ENCODE measurements at places on chromosomes 12 and 14.

DNA sequence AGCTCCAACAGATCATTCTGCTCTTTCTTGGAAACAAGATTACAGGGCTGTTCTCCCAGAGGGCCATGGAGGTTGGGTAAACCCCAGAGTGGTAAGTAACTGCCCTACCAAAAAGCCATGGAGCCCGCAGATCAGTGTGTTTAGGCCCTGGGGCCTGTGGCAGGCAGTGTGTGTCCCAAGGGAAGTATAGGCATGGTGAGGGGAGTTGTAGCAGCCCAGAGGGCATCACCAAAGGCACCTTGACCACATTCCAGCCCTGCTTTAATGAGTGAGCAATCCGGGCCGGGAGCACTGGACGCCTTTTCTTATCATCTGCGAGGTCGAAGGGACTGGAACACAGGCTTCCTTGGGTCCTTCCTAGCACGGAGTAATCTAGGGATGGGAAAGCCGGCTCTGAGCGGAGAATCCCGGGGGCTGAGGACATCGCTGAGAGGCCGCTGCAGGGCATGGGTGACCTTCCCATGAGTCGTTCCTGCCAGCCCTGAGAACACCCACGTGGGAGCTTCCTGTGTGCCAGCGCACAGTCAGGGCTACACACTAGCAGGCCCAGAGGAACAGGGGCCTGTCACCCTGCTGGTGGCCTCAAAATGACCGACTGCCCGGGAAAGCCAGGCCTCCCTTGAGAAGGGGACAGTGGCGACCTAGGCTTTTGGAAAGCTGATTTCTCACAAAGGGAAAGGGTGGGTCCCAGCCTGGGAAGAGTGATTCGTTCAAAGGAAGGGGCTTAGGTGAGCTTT is 91.3 kb downstream of the NINJ2 start:
- no peak for DNase-seq

- DNase-seq, result no peak
These were observed 9.6 kb upstream of the ISM2 start for GRCh38 chr14:77508249-77508648.

GRCh38 chr12:96335270-96335669 is 65.0 kb downstream of the CDK17 start:
- no peak for DNase-seq

DNA sequence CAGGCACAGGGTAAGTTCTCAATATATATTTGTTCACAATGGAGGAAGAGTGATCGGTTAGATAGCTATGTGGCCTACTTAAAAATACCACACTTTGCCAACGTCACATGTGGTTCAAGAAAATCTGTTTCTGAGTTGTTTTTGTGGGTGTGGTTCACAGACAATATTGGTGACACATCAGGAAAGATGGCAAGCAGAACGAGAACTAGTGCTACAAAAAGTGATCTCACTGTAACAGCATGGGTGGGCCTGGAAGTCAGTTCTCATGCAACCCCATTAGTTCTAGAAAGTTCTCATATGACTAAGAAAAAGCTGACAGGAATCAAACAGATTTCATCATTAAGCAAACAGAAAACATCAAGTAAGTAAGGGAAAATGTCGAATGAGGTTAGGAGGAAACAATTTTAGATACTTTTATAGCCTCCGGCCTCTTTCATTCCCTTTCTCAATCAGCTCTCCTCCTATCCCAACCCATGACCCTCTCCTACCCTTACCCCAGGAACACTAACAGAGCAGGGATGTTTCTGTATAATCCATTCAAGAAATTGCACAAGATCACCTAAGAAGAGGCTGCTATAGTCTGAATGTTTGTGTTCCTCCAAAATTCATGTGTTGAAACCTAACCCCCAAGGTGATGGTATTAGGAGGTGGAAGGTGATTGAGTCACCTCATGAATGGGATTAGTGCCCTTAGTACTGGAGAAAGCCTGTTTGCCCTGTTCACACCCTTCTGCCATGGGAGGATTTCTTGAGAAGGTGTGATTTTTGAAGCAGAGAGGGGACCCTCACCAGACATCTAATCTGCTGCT is 15.5 kb upstream of the NTN4 start:
- no peak for DNase-seq

- no peak for DNase-seq
These were observed 58.7 kb downstream of the ADAMTS20 start for GRCh38 chr12:43493261-43493797.

DNA sequence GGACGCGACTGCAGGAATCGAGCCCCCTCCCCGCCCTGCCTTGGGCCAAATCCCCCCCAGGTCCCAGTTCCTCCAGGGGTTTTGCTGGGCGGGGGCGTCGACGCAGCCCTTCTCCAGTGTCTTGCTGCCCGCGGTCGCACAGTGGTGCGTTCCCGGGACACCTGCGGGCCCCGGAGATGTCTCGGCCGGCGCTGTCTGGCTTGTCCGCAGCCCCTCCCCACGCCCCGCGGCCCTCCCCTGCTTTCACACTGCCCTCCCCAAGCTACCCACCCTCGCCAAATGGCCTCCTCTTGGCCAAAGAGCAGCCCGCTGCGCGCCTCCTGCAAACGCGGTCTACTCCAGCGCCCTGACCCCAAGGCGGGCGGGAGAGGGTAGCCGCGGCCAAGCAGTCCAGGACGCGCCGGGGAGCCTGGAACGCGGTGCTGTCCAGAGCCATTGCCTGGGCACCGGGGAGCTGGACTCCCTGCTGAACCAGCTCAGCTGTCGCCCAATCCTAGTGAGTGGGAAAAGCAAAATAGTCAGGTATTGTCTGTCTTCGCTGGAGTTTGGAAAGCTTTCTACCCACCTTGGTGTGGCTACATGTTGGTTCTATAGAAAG is 122.0 kb downstream of the AACS start:
- DNase-seq, result no peak

- DNase-seq, result no peak
These were observed 2.1 kb downstream of the ITGA5 start for GRCh38 chr12:54416687-54417603.

GRCh38 chr14:50065583-50065982 is 50.8 kb downstream of the VCPKMT start:
- no peak for DNase-seq

- DNase-seq, result no peak
These were observed 36.3 kb downstream of the PTHLH start for GRCh38 chr12:27936196-27936595.

- DNase-seq, result no peak
These were observed 115.6 kb upstream of the METAP2 start for GRCh38 chr12:95358111-95359083.

GRCh38 chr12:57460841-57461275 is 1.3 kb downstream of the GLI1 start:
- DNase-seq, result no peak

GRCh38 chr12:86777325-86777724 is 521.1 kb upstream of the MGAT4C start:
- DNase-seq, result no peak

GRCh38 chr14:99064262-99064954 is 207.6 kb downstream of the BCL11B start:
- no peak for DNase-seq

DNA sequence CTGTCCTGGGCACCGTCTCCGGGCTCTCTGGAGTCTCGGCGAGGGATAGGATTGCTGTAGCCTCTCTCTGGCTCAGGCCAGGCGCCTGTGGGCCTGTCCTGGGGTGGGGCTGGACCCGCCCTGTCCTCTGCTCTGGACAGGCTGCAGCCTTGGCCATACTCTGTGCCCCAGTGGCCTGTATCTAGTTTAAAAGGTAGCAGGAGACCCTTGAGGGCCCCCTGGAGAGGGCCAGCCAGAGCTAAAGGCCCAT is 1.8 kb downstream of the KIF26A start:
- no peak for DNase-seq

DNA sequence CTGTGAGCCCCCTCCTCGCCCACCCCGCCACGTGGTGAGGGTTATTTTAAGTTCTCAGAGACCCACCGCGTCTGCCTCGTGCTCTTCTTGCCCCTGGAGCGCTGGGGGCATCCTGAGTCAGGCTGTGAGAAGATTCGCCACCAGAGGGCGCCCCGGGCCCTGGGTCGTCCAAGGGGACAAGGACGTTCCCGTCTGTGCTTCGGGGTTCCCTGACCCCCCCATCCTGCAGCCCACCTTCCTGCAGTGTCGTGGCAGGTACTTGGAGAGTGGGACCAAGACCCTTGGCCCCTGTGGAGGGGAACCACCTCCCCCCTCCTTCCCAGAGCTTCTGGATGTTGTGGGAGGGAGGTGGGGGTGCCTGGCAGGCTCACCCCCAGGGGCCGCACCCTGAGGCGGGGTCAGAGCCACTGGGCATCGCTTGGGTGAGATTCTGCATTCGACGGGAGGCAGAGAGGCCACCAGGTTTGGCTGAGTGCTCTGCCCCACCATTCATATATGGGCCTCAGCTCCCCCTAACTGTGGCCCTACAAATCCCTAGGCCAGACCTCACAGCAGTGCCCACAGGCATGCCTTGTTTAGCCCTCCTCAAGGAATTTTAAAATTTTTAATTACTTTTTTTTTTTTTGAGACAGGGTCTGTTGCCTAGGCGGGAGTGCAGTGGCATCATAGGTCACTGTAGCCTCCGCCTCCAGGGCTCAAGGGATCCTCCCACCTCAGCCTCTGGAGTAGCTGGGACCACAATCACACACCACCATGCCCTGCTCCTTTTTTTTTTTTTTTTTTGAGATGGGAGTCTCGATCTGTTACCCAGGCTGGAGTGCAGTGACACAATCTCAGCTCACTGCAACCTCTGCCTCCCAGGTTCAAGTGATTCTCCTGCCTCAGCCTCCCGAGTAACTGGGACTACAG is 17.0 kb downstream of the RHOF start:
- DNase-seq, result no peak

DNA sequence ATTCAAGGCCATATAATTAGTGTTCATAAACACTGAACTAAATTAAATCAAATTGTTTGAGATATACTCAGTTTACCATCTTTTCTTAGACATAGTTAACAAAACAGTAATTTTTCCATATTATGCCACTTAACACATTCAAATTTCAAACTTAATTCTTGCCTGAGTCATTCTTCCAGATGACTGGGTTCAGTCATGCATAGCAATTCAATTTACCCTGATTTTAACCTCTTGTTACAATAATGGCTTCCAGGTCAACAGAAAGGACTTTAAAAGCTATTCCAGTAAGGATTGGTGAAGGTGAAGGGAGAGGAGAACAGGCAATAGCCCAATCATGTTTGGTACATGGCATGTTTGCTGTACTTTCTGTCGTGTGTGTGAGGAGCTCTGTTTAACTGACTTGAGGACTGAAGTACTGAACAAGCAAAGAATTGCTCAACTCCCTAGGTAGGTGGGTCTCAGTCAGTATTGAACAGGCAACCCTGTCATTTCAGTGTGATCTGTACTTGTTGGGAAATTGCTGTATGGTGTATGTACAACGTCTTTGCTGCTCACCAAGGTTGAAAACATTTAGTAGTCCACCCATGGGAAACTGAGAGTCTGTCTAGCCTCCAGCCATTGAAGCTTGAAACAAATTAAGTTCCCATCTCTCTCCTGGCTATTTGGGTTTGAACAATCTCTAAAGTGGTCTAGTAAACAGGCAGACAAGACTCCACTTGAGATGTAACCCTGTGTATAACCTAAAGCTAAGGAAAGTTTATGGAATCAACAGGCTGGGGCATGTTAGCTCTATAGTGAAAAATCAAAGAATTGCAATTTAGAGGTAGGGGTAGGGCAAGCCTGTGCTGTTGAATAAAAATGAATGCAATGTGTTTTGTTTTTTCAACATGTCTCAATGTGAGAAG is 327.2 kb downstream of the BTG1 start:
- DNase-seq, result no peak

DNA sequence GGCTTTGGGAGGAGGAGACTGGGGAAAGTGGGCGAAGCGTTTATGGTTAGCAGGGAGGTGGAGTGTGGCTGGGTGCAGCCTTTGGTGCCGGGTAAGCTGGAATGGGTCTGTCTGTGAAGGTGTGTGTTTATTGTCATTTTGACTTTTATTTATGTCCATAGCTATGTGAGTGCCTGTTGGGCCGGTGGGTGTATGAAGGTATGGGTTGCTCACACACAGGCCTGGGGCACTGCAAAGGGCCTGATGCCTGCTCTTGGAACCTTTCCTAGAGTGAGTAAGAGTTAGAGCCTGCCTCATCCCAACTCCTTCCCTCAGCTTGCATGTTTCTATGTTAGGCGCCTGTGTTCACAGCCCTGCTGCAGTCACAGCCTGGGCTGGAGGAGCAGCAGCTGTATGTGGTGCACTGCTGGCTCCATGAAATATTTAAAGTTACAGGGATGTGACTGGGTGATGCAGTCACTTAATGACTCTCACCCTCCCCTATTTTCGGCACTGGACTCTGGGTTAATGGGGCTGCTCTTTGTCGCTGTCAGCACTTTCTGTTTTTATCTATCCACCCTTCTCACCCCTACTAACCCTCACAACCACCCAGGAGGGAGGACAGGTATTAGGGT is 2.6 kb upstream of the PPP1R1A start:
- no peak for DNase-seq

Measured in NCI-H1092 (cell line).